GM03348 (cell line): ENCODE measurements at places on chromosomes 2 and 18.

DNA sequence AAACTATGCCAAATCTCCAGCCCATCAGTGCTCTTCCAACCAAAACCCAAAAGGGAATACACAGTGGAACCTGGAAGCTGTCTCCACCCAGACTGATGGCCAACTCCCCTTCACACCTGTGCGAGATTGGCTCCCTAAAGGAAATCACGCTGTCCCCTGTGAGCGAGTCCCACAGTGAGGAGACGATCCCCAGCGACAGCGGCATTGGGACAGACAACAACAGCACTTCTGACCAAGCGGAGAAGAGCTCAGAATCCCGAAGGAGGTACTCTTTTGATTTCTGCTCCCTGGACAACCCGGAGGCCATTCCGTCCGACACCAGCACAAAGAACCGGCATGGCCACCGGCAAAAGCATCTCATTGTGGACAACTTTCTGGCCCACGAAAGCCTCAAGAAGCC is 271.1 kb downstream of the SETBP1 start:
- no peak for DNase-seq

GRCh38 chr2:223549215-223549614 is 52.9 kb downstream of the SCG2 start:
- DNase-seq, result peak; percentile 87

- DNase-seq, result no peak
Observed at GRCh38 chr2:112480530-112481049, 1.4 kb upstream of the TTL start.

DNA sequence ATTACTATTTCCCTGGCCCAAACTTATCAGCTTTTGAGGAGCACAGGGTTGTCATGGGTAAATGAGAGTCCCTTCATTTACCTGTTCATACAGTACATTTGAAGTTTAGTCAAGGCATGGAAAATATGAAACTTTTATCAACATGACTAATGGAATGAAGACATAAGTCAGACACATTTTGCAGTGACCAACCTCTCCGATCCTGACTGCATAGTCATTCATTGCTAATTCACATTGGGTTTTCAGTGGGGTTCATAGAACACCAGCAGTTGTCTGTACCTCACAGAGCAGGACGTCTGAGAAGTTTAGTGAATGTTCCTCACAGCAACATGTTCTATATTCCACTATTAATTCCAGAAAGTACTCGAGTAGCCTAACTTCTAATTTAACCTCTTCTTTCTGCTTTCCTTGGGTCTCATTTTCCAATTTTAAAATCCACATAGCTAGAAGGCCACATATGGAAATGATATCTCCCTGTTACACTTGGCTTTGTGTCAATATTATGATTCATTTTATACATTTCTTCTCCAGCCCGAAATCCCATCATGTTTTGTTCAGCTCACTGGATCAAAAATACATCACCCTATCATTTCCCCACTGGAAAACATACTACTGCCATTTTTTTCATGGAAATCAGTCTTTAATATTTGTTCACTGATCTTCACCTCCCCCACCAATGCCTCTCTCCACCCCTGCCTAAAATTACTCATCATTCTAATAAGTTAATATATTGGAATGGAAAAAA is 65.9 kb downstream of the CDH20 start:
- peak; percentile 41 for DNase-seq

- DNase-seq, result no peak
Observed at GRCh38 chr2:239061121-239061666, 213.3 kb downstream of the TWIST2 start.

DNA sequence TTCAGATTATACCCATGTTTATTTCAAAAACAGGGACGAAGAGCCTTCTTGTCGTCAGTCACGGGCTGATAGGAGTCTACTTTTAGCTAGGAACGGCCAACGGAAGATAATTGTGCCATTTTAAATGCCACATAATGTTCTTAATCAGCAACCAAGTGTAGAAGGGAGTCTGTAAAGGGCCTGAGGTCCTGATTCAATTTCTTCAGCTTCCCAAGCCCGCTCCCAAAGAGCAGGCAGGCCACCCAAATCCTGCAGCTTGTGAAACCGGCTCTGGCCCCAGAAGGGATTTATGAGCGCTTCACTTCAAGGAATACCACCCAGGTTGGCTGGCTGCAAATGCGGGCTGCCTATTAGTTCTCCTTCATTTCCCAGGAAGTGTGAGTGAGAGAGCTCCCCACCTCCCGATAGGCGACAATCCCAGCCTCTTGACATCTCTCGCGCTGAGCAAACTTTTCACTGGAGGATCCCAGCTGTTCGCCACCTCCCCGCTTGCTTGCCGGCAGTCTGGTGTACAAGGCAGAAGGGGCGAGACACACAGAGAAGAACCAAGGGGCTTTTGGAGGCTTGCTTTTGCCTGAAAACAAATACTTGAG is 272.9 kb downstream of the CDH20 start:
- peak; percentile 53 for DNase-seq

DNA sequence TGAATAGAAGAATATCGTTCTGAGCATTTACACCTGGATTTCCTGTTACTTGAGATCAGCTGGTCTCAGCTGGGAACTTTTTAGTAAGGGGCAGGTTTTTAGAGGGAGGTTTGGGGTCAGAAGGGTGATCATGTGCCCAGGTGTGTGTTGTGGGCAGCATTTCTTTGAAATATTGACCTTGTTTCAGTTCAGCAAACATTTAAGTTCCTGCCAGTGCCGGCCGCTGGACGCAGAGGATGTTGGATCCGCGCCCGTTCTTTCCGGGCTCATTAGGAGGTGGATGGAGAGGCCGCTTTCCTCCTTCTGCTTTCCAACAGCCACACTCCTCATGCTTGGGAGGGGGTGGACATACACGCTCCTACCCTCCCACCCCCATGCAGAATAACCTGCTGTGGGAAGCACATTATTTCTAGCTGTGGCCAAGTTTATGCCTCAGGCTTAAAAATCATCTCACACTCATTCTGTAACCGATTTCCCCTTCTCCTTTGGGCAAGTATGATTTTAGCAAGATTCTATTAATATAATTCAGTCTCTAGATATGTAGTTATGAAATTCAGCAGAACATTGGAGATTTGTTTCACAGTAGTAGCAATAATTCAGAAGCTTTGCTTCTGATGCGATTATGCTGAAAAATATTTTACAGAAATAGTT is 131.4 kb downstream of the ZNF236 start:
- no peak for DNase-seq

DNA sequence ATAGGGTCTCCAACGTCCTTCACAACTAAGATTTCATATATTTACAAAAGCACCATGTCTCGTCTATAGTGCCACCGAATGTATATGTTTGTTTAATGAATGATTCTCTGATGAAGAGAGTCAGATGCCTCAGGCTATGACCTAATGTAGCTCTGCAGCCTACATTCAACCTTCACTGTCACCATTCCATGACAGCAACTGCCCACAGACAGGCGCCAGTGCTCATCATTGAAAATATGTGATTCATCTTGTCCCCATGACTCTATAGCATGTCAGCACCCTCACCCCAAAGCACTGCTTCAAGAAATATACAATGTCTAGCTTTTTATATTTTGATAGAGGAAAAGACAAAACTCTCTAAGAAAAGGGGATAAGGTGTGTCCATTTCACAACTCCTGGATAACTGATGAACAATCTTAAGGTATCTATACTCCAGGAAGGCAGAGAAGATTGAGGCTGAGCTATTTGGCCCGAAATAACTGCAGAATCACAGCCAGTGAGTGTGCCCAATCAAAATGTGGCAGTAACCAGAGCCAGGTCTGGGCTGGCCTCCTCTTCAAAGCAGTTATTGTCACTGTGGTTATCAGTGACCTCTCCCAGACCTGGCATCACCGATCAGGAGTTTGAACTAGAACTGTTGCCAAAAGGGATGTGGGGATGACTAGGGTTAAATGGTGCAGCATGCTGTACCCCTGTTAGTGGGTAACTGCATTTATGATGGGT is 246.6 kb downstream of the SETBP1 start:
- DNase-seq, result no peak

- DNase-seq, result no peak
Observed at GRCh38 chr2:40454321-40454720, 2.4 kb upstream of the SLC8A1 start.

DNA sequence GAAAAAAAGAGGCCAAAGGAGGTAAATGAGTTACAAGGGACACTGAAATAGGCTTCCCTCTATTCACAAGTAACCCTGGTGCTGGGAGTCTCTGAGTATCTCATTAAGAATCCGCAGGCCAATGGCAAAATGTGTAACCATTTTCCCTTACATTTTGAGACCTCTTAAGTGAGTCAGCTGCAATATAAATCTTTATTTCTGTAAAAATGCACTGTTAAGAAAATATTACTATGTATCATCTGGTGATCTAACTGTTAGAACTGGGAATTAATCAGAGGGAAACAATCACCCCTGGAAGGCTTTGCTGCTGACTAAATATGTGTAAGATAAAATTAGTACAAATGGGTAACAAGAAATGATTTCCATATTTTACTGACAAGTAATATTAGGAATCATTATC is 483.1 kb upstream of the CHST9 start:
- DNase-seq, result peak; percentile 6

GRCh38 chr2:238864207-238865014 is 16.5 kb downstream of the TWIST2 start:
- DNase-seq, result peak; percentile 93

- DNase-seq, result no peak
Observed at GRCh38 chr2:195649629-195650190, 7.3 kb upstream of the SLC39A10 start.

- no peak for DNase-seq
Observed at GRCh38 chr18:58565021-58565420, 63.9 kb downstream of the ALPK2 start.

DNA sequence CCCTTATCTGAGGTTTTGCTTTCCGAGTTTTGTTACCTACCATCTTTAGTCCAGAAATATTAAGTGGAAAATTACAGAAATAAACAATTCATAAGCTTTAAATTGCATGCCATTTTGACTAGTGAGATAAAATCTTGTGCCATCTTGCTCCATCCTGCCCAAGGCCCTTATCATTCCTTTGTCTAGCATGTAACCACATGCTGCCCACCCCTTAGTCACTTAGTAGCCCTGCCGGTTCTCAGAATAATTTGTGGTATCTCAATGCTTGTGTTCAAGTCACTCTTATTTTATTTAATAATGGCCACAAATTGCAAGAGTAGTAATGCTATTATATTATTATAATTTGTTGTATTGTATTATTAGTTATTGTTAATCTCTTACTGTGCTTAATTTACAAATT is 36.8 kb upstream of the VPS54 start:
- no peak for DNase-seq

DNA sequence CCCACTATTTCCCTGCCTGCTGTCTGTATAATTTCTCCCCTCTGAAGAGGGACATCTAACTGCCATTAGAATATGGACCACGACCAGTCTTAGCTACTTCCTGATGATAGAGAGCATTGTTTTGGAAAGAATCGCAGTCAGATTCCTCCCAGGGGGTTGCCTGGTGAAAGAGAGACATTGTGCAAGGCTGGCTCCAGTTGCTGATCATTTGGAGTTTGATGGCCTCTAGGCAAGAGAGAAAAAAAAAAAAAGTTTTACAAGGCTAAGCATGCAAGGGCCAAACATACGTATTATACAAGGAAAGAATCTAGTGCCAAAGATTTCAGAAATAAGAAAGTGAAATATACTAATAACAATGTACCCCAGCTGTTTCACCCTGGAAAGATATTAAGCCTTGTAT is 182.2 kb downstream of the CMPK2 start:
- DNase-seq, result no peak
